ENCODE measurements at places on chromosomes 16 and 17. TPM values are rescaled to one million over a fixed set of nuclear protein-coding genes. Genes with fewer than 3 reads are reported as not detected.

- H3K27ac ChIP-seq: no peak overlapping the region
- H3K36me3 ChIP-seq: no peaks in the 10 kb centered on the region
- H3K27me3 ChIP-seq: peaks cover 65% of the 10 kb centered on the region
These were observed 2.3 kb downstream of the RBFOX3 start for GRCh38 chr17:79608624-79608959.

- H3K27me3 ChIP-seq: 0 out of 2 replicates have a peak, but pooled peaks cover 6% of the 10 kb centered on the region
- DNase-seq: no peak
- H3K4me1 ChIP-seq: peaks cover 19% of the 10 kb centered on the region
- H3K27ac ChIP-seq: no peak overlapping the region
These were observed 60.6 kb downstream of the RAB11FIP4 start for GRCh38 chr17:31452101-31452500.

GRCh38 chr17:10698096-10698818 is 863 bp downstream of the ADPRM start:
- peaks cover 3% of the 10 kb centered on the region for H3K4me1 ChIP-seq
- H3K27me3 ChIP-seq: no peaks in the 10 kb centered on the region
- peaks cover 24% of the 10 kb centered on the region for H3K36me3 ChIP-seq

- peaks cover 50% of the 10 kb centered on the region for H3K36me3 ChIP-seq
- peaks cover 43% of the 10 kb centered on the region for H3K4me1 ChIP-seq
- DNase-seq: no peak
- H3K4me3 ChIP-seq: no peak overlapping the region
- no peaks in the 10 kb centered on the region for H3K27me3 ChIP-seq
- no peak overlapping the region for H3K27ac ChIP-seq
These were observed 14.6 kb downstream of the ADCY7 start for GRCh38 chr16:50280932-50281331.

The TP53TG3 gene
- total RNA-seq: 2.8 TPM

DNA sequence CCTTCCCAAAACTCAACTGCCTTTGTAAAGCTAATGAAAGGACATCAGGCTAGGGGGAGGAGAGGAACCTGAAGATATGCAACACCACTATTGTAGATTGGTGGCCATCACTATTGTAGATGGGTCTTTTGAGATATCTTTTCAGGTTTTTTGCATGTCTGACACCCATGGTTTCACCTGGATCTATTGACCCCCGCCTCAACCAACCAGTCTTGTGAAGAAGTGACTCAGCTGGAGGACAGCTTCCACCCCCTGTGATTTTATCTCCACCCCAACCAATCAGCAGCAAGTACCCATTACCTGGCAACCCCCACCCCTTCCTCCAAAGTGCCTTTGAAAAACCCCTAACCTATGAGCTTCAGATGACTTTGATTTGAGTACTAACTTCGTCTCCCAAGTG is 382.6 kb upstream of the GOT2 start:
- no peak for DNase-seq
- no peaks in the 10 kb centered on the region for H3K36me3 ChIP-seq
- no peaks in the 10 kb centered on the region for H3K4me1 ChIP-seq
- no peak overlapping the region for H3K4me3 ChIP-seq
- no peaks in the 10 kb centered on the region for H3K27me3 ChIP-seq

The PITPNC1 gene
- total RNA-seq: 1.1 TPM

GRCh38 chr17:67245073-67245693 is at the start of gene HELZ:
TSS of gene HELZ (minus strand) at chr17:67245196. CDS start at chr17:67218804, 26,392 bp downstream.
- no peaks in the 10 kb centered on the region for H3K27me3 ChIP-seq
- peak within 1 kb of the TSS; percentile 86 for H3K4me3 ChIP-seq
- H3K36me3 ChIP-seq: peaks cover 15% of the 10 kb centered on the region
- peak; percentile 90 for DNase-seq
- peak within 1 kb of the TSS; percentile 87 for H3K27ac ChIP-seq
- H3K4me1 ChIP-seq: peaks cover 19% of the 10 kb centered on the region

- no peak for DNase-seq
- H3K4me3 ChIP-seq: no peak overlapping the region
- no peaks in the 10 kb centered on the region for H3K27me3 ChIP-seq
- peaks cover 9% of the 10 kb centered on the region for H3K4me1 ChIP-seq
These were observed 115.1 kb downstream of the MRTFB start for GRCh38 chr16:14186007-14186794.

- DNase-seq: no peak
- no peaks in the 10 kb centered on the region for H3K36me3 ChIP-seq
- peaks cover 62% of the 10 kb centered on the region for H3K27me3 ChIP-seq
These were observed 944 bp downstream of the CDH16 start for GRCh38 chr16:66917741-66918140.

DNA sequence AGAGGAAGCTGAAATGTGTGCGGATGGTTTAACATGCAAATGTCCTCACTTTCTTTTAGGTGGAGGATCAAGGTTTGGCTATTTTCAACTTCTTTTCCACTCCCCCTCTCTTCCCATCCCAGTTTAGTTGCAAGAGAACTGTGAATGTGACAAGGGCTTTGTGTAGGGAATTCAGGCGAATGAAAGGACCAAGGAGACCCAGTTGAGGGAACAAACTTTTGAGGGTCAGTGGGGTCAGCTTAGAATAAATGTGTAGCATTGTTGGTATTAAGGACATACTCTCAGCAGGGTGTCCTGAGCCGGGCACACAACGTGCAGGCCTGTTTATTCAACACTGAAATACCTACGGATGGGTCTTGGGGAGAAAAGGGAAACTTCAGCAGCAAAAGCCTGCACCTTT is 346.0 kb downstream of the PMP22 start:
- H3K27ac ChIP-seq: no peak overlapping the region
- no peak overlapping the region for H3K4me3 ChIP-seq
- no peaks in the 10 kb centered on the region for H3K27me3 ChIP-seq

- peaks cover 67% of the 10 kb centered on the region for H3K27me3 ChIP-seq
- 0 out of 2 replicates have a peak, but pooled peaks cover 3% of the 10 kb centered on the region for H3K4me1 ChIP-seq
- H3K27ac ChIP-seq: no peak overlapping the region
- DNase-seq: no peak
These were observed 20.5 kb upstream of the RPTOR start for GRCh38 chr17:80523956-80524712.

- H3K27me3 ChIP-seq: peaks cover 65% of the 10 kb centered on the region
- H3K4me1 ChIP-seq: no peaks in the 10 kb centered on the region
- peak; percentile 48 for DNase-seq
These were observed 146.2 kb downstream of the ENGASE start for GRCh38 chr17:79220713-79221291.

The MMP25 gene
- not detected for total RNA-seq

DNA sequence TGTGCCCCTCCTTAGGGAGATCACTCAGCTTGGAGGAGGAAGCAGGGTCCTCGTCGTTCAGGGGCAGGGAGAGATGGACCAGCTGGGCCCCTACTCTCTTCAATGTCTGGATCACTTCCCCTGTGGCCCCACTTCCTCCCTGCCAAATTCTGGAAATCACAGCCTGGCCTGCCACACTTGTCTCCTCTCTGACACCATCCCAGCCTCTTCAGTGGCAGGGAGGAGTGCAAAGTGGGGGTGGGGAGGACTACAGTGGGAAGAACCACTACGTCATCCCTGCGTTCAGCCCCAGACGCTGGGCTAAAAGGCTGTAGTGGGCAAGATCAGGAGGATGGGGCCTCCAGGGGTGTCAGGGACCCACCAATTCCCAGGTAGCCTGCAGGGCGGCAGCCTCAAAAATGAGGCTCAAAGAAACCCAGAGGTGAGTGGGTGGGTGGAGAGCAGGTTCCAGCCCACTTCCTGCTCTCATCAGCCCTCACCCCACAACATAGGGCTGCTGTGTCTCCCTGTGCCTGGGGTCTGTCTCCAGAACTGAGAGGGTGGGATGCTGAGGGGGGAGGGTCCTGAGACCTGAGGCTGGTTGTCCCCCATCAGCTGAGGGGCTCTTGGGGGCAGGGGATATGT is 25.0 kb upstream of the TAC4 start:
- H3K36me3 ChIP-seq: no peaks in the 10 kb centered on the region
- H3K27me3 ChIP-seq: peaks cover 5% of the 10 kb centered on the region
- DNase-seq: no peak
- H3K27ac ChIP-seq: no peak overlapping the region
- H3K4me1 ChIP-seq: peaks cover 4% of the 10 kb centered on the region
